Stimulated activated CD4-positive, alpha-beta T cell treated with anti-CD3 and anti-CD28 coated beads, Interleukin-1b, Interleukin-23, amount 100 ng/mL, for 48 hours (primary cell): ENCODE measurements at places on chromosomes 1 and 21.

DNA sequence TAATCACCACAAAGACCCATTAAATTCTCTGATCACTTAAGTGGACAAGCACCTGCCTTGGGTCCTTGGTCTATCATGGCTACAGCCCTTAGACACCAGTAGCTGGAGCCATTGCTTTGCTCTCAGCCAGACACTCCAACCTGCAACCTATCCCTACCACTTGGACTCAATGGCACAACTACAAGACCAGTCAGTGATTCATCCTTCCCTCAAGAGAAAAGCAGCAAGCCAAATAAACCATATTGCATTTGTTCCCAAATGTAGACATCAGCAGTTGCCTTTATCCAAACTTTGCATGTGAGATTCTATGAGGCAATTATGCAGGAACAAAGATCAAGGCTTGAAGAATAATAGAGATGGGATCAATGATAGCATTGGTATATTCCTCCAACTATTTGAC is 263.4 kb downstream of the HHIPL2 start:
- no peak for DNase-seq

- no peak for DNase-seq
Observed at GRCh38 chr1:202143768-202144401, 652 bp downstream of the ARL8A start.

GRCh38 chr1:25503551-25504426 is 39.6 kb upstream of the LDLRAP1 start:
- peak; percentile 64 for DNase-seq

- no peak for DNase-seq
Observed at GRCh38 chr1:68445709-68446108, 4.0 kb downstream of the RPE65 start.

DNA sequence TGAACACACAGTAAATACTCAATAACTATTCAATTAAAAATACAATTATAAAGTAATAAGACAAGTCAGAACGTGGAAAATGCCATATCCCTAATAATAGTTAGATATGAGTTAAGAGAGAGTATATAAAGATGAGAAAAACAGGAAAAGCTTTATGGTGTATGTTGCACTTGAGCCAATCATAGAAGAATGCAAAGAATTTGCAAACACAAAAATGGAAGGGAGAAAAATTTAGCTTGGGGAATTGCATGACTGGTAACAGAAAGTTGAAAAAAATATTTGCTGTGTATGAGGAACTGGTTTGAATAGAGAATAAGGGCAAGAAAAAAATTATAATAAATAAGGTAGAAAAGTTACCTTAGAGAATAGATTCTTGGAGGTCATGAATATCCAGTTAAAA is 739.6 kb upstream of the CXADR start:
- DNase-seq: no peak

DNA sequence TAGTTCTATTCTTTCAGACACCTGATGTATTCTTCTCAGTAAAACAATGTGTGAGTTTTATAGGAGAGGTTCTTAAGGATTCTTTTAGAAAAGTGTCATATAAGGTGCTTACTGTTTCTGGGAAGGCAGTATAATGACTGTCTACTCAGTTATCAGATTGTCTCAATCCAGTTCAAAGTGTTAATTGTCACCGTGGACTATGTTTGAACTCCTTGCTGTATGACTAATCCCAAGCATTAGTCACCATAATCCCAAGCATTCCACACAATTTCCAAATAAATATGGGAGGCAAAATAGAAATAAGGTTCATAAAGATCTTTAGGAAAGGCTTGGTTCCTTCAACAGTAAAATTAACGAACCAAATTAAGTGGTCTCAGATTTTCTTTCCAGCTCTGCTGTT is 342.1 kb upstream of the NR5A2 start:
- DNase-seq: no peak
